ENCODE measurements at places on chromosomes 2 and 18. TPM values are rescaled to one million over a fixed set of nuclear protein-coding genes. Genes with fewer than 3 reads are reported as not detected.

Gene SLC4A5
- 7.0 TPM for total RNA-seq

Gene TUBA4B
- not detected for total RNA-seq

Gene ANKRD12
- total RNA-seq = 40.7 TPM

Gene CFAP221
- total RNA-seq = 9.5 TPM

Gene PER2
- 14.8 TPM for total RNA-seq

All from Calu3 (cell line).